ENCODE measurements at places on chromosomes 7 and 10. TPM values are rescaled to one million over a fixed set of nuclear protein-coding genes. Genes with fewer than 3 reads are reported as not detected.

MRLN gene
- not detected for total RNA-seq

UNC5B gene
- 0.07 TPM for total RNA-seq

CLRN3 gene
- total RNA-seq: not detected

GBX1 gene
- not detected for total RNA-seq

KEL gene
- total RNA-seq: 0.49 TPM

FEZF1 gene
- not detected for total RNA-seq

GCK gene
- total RNA-seq: 2.6 TPM

C10orf67 gene
- 0.32 TPM for total RNA-seq

DYNC1I1 gene
- total RNA-seq: not detected

NRCAM gene
- total RNA-seq: 3.2 TPM

SAMD9 gene
- 13.6 TPM for total RNA-seq

MSS51 gene
- 2.0 TPM for total RNA-seq

NODAL gene
- total RNA-seq: not detected

ODAD2 gene
- 0.88 TPM for total RNA-seq

ELMO1 gene
- total RNA-seq: 75.3 TPM

MEST gene
- total RNA-seq: 9.2 TPM

HOXA11 gene
- 0.13 TPM for total RNA-seq

CPN1 gene
- total RNA-seq: not detected

ZNF853 gene
- total RNA-seq: 1.3 TPM

TACC2 gene
- not detected for total RNA-seq

TLX1 gene
- not detected for total RNA-seq

C10orf90 gene
- total RNA-seq: not detected

MOGAT3 gene
- total RNA-seq: not detected

AGR2 gene
- not detected for total RNA-seq

NPTX2 gene
- 0.18 TPM for total RNA-seq

FAM241B gene
- total RNA-seq: 12.5 TPM

NEURL1 gene
- total RNA-seq: 1.9 TPM

PTPRN2 gene
- total RNA-seq: 0.65 TPM

IPMK gene
- 9.5 TPM for total RNA-seq

ARID5B gene
- total RNA-seq: 26.7 TPM

FOXP2 gene
- total RNA-seq: not detected

NAMPT gene
- total RNA-seq: 790 TPM

CYP2C9 gene
- not detected for total RNA-seq

GPR37 gene
- total RNA-seq: not detected

STX1A gene
- total RNA-seq: 11.5 TPM

ITGB8 gene
- not detected for total RNA-seq

GIMAP7 gene
- total RNA-seq: 29.0 TPM
